ENCODE measurements at places on chromosomes 11 and 22. TPM values are rescaled to one million over a fixed set of nuclear protein-coding genes. Genes with fewer than 3 reads are reported as not detected.
A peak's percentile ranks its signal among the peaks of the same experiment; 100 is the strongest.

DNA sequence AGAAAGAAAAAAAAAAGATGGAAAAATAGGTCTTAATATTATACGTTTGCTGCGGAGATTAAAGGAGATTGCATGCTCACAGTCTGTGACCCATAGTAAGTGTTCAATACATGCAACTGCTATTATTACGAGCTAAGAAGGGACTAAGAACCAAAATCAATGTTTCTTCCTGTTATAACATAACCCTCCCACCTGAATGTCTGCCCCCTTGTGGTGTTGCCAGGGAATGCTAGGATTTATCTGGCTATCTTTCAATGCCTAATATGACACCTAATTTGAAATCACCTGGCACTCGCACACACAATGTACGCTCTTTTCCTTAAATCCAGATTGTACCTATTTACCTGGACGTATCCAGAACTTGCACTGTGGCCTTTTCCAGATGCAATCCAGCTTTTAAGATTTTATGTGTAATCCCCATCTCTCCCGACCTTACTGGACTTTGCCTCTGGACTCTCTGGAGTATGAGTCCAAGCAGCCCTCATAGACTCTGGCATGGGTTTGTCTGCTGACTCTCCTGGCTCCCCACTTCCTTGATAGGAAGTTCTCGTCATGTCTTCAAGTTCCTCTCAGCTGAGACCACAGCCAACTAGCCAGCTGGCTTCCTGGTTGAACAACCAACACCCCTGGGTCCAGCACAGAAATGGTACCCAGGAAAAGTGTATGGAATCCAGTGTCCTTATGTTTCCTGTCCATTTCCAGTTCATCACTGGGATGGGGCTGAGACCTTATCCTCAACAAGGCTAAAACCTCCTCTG lies 151.5 kb downstream of the CCDC34 start:
- DNase-seq, result no peak

GRCh38 chr11:84061726-84062125 lies 775.6 kb upstream of the CCDC90B start:
- no peak for DNase-seq

DNA sequence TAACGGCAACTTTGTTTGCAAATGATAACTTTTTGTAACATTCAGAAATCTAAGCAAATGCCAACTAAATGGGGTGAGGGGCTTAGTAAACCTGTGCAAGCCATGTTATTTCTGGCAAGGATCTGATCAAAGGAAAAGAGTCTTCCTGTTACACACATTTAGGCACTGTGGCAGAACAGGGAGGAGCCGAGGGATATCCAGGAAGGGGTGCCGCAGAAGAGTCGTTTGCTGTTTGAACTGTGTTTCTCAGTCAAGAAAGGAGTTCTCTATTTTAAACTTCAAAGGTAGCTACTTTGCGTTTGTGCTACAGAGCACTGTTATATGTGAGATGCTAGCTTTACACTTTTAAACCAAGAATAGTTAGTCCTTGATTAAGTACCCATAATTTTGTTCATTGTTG lies 175.5 kb downstream of the ETS1 start:
- no peak for DNase-seq

Gene UBQLN3
- total RNA-seq, result 1.1 TPM

- DNase-seq, result no peak
Measured at GRCh38 chr22:28967163-28967665, 83.8 kb downstream of the ZNRF3 start.

DNA sequence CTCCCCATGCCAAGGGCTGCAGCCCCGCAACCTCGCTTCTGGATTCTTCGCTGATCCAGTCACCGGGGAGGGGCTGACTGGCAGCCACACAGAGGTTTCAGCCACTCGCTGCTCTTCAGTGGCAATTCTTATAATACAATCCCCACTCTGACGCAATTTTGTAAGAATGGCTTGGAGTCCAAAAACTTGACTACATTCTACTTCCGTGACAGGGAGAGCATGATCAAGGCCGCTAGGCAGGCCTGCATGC lies 14.9 kb downstream of the PPM1F start:
- DNase-seq, result no peak

Gene SLC37A4
- 21.9 TPM for total RNA-seq

DNA sequence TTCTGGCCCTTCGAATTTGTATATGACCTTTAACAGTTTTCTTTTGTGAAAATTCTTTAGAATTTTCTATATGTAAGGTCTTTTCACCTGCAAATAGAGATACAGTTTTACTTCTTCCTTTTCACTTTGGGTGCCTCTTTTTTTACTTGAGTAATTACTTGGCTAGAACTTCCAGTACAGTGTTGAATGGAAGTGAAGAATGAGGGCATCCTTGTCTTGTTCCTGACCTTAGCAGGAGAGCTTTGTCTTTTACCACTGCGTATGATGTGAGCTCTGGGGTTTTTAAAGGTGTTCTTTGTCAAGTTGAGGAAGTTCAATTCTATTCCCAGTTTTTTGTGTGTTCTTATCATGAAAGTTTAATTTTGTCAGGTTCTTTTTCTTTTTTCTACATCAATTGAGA lies 21.6 kb downstream of the ZFP91 start:
- no peak for DNase-seq

DNA sequence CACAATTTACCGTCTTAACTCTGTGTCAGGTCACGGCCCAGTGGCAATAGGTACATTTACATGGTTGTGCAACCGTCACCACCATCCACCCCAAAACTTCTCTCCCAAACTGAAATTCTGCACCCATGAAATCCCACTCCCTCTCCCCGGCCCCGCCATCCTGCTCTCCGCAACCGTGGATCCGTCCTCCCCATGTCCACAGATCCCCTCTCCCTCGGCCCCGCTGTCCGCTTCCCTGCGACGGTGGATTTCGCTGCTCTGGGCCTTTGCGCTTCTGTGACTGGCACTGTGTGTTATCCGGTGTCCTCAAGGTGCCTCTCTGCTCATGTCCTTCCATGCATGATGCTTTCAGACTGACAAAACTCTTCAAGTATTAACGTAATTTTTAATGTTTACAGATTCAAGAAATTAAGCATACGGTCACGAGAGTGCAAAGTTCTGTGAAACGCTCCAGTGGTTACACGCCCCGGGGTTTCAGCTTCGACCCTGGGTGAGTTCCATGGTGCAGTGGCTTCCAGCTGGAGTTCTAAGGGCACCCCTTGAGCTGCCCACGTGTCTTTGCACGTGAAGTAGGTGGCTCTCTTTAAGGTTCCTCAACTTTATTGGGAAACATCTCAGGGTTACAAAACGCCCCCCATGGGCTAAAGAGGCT lies 76.4 kb downstream of the KCNQ1 start:
- peak; percentile 1 for DNase-seq

DNA sequence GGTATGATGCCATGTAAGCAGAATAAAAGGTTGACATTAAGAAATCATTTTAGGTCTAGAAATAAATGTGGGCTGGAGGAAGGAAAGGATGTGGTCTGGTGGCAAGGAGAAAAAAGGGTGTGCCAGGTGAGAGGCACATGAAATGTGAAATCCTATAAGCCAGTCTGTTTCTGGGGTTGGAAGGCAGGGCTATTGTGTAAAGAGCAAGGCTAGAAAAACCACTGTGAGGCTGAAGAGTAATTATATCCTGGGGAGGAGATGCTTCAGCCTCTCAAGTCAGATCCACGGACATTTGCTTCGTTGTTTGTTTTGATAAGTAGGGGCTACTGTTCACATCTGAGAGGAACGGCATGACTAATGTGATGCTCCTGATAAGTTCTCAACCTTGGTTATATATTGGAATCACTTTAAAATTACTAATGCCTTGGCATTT lies 77.5 kb upstream of the CTSC start:
- no peak for DNase-seq
